ENCODE measurements at places on chromosomes 12 and 14.

DNA sequence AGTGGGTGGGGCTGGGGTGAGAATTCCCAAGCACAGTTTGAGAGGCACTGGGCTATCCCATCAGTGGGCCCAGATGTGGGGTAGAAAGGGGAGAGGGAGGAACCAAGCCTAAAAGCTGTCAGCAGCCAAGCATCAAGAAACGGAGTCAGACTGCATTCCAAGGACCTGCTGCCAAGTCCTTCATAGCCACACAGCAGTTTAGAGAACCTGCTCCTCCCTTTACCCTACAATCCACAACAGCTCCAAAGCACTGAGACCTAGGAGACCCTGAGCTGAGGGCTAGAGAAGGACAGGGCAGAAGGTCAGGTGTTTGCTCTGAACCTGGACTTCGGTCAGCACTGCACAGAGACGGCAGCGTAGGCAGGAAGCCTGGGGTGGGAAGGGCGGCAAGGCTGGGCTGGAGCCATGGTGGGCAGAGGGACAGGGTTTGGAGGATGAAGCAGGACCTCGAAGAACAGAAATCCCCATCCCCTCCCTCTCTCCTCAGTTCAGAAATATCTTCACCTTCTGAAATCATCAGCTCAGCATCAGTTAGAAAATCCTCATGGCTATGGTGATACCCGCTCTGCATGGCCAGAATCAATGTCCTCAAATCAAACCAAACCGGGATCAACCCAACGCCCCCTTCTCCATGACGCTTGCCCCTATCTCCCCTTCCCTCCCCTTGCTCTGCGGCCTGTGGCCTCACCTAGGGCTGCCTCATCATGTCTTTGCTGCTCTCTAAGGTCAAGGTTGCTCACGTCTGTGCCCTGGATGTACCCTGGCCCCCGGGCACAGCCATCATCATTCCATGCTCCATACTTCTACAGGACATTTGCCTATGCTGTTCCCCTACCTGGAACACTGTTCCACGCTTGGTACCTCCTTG lies 12.9 kb upstream of the SERPINA4 start:
- DNase-seq, result no peak

DNA sequence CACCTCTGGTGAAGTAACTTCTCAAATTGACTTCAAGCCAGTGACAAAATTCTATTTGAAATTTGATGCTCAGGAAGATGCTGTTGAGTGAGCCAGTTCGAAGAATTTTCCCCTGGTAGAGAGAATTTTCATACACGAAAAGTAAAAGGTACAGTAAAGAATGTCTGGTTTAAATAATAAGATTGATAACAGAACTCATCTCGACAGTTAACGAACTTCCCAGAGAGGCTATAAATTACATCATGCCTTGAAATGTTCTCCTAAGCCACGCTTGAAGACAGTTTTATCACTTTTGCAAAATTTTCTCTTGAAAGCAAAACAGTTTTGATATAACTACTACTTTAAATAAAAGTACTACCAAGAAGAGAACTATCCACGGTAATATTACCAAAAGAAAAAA lies 14.4 kb upstream of the OR11G2 start:
- DNase-seq, result no peak

DNA sequence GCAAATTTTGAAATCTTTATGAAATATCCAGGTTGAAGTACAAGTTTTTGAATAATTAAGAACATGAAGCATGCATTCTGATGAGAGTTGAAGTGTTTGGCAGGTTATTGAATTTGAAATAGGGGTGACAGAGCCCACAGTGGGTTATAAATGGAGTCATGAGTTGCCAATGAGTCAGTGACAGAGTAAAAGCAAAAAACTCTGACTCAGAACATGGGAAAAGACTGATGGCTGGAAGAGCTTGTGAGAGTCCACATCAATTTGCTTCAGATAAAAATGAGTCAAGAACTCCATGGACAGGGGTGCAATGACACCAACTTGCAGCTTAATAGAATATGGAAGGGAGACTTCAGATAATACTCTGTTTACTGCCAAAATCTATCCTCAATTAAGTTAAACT lies 105.3 kb downstream of the SLC6A15 start:
- DNase-seq, result no peak

GRCh38 chr14:60275932-60276331 lies 26.9 kb downstream of the PPM1A start:
- DNase-seq, result no peak

DNA sequence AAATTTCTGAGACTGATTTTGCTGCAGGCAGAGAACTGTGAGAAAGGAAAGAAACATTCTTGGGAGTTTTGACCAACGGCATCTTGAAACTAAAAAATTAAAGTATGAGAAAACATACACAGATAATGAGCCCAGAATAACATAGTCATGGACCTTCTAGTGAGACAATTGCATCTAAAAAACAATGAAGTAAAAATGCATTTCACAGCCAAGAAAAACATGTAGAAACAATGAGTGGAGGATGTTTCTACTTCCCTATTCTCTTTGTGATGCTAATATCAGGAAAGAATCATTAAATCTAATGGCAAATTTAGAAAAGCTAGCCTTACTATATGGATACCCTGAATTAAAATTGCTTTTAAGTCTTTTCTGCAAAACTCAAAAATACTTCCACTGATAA lies 12.2 kb upstream of the PLEKHG7 start:
- DNase-seq, result no peak

DNA sequence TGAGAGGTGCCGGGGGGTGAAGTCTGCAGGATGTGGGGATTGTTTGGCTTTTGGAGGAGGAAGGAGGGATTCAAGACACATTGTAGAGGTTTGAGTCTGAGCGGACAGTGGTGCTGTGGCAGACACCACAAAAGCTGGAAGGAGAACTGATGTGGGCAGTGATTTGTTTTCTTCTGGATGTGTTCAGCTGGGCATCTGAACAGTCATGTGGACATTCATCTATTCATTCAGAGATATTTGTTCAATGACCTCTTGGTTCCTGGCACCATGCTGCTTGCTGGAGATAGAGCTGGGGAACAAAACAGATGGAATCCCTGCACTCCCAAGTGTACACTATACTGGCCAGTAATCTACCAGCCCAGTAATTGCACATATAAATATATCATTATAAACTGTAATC lies 64.0 kb downstream of the PTPN11 start:
- no peak for DNase-seq

- no peak for DNase-seq
These were observed 318.2 kb downstream of the NUAK1 start for GRCh38 chr12:105820429-105821125.
